ENCODE measurements at places on chromosomes 12 and 14. TPM values are rescaled to one million over a fixed set of nuclear protein-coding genes. Genes with fewer than 3 reads are reported as not detected.

GRCh38 chr12:5908251-5908650, 36.8 kb downstream of the ANO2 start:
- no peaks in the 10 kb centered on the region for H3K36me3 ChIP-seq
- DNase-seq: no peak
- H3K4me3 ChIP-seq: no peak overlapping the region
- H3K27me3 ChIP-seq: peaks cover 4% of the 10 kb centered on the region

DNA sequence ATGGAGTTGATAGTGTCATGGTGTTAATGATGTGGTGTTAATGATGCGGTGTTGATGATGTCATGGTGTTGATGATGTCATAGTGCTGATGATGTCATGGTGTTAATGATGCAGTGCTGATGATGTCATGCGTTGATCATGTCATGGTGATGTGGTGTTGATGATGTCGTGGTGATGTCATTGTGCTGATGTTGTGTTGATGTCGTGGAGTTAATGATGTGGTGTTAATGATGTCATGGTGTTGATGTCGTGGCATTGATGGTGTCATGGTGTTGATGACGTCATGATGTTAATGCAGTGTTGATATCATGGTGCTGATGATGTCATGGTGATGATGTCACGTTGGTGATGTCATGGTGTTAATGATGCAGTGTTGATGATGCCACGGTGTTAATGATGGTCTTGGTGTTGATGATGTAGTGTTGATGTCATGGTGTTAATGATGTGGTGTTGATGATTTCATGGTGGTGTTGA, 49.1 kb upstream of the RIMBP2 start:
- H3K27ac ChIP-seq: no peak overlapping the region
- H3K36me3 ChIP-seq: no peaks in the 10 kb centered on the region
- DNase-seq: peak; percentile 45
- H3K4me1 ChIP-seq: peaks cover 8% of the 10 kb centered on the region

DNA sequence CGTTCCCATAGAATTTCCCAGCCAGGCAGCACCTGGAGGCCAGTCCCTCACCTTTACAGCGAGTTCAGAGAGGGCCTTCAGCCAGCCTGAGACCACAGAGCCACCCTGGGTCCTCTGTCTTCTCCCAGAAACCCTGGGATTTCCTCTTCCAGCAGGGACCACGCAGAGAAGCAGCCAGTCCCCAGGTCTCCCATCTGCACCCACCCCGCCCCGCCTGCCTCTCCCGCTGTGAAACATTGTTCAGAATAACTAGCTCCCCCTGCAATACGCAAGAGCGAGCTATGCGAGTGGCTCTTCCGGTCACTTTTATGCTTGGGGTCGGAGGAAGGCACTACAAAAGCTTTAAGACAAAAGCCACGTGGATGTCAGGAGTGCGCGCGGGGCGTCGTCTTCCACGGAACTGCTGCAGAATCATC, 77.8 kb downstream of the SERPINA3 start:
- no peaks in the 10 kb centered on the region for H3K36me3 ChIP-seq
- no peaks in the 10 kb centered on the region for H3K4me1 ChIP-seq
- H3K27ac ChIP-seq: no peak overlapping the region
- DNase-seq: no peak

DNA sequence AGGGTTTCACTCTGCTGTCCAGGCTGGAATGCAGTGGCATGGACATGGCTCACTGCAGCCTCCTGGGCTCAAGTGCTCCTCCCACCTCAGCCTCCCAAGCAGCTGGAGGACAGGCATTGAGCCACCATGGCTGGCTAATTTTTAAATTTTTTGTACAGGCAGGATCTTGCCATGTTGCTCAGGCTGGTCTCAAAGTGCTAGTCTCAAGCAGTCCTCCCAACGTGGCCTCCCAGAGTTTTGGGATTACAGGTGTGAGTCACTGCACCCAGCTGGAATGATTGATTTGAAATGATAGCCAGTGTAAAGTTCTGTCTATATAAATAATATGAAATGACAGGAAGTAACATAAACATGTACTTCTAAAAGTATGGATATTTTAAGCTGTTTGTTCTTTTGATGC, 172.7 kb downstream of the FUT8 start:
- H3K36me3 ChIP-seq: peaks cover 4% of the 10 kb centered on the region
- no peak for DNase-seq
- H3K27ac ChIP-seq: no peak overlapping the region
- no peak overlapping the region for H3K4me3 ChIP-seq

Gene RHNO1
- 80.2 TPM for total RNA-seq

- H3K4me1 ChIP-seq: no peaks in the 10 kb centered on the region
- no peaks in the 10 kb centered on the region for H3K36me3 ChIP-seq
- H3K27me3 ChIP-seq: peaks cover 8% of the 10 kb centered on the region
- no peak for DNase-seq
Measured at GRCh38 chr12:119157978-119158377, 20.8 kb upstream of the HSPB8 start.

GRCh38 chr14:90722590-90722989, 93.6 kb downstream of the TTC7B start:
- no peaks in the 10 kb centered on the region for H3K36me3 ChIP-seq
- H3K4me3 ChIP-seq: no peak overlapping the region
- H3K27ac ChIP-seq: no peak overlapping the region
- no peaks in the 10 kb centered on the region for H3K4me1 ChIP-seq
- no peak for DNase-seq

DNA sequence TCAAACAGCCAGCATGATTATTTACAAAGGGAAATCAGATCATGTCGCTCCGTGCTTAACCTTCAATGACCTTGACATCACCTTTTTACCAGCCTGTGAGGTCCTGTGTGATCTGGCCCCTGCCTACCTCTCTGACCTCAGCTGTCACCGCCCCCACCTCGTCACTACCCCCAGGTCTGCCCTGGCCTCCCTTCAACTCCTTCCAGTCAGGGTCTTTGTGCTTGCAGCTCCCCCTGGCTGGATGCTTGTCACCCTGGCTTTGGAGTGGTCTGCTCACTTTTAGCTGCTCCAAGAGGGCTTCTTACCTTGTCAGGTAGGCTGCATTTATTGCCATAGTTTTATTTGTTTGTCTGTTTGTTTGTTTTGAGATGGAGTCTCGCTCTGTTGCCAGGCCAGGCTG, 8.2 kb upstream of the MAX start:
- no peak overlapping the region for H3K4me3 ChIP-seq
- H3K27ac ChIP-seq: no peak overlapping the region
- no peak for DNase-seq
- no peaks in the 10 kb centered on the region for H3K27me3 ChIP-seq
- H3K36me3 ChIP-seq: no peaks in the 10 kb centered on the region

- H3K4me3 ChIP-seq: no peak overlapping the region
- H3K27me3 ChIP-seq: no peaks in the 10 kb centered on the region
- peak overlapping the region; percentile 87 for H3K27ac ChIP-seq
- H3K4me1 ChIP-seq: peaks cover 47% of the 10 kb centered on the region
Measured at GRCh38 chr14:69715725-69716477, 51.0 kb upstream of the SRSF5 start.

Gene IL22
- total RNA-seq: 6.4 TPM

DNA sequence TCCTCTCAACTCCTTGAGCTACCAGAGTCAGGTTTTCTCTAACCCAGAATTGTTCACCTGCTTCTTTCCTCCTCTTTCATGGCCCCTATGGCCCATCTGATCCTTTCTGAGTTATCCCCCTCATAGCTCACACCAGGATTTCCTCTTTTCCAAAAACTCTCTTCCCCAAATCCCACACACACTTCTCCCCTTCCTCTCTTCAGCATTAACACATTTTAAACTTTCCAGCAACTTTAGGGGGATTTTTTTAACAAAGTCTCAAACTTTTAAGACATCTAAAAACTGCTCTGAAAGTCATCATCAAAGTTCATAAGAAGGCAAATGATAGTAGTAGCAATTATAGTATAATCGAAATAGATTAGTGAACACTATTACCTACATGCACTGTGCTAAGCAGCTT, 7.9 kb downstream of the OR10P1 start:
- H3K27ac ChIP-seq: no peak overlapping the region
- DNase-seq: no peak
- no peaks in the 10 kb centered on the region for H3K27me3 ChIP-seq
- no peaks in the 10 kb centered on the region for H3K36me3 ChIP-seq
- no peak overlapping the region for H3K4me3 ChIP-seq

- H3K4me1 ChIP-seq: peaks cover 25% of the 10 kb centered on the region
- H3K27me3 ChIP-seq: peaks cover 10% of the 10 kb centered on the region
- H3K4me3 ChIP-seq: no peak overlapping the region
Measured at GRCh38 chr12:542395-543113, 82.8 kb downstream of the B4GALNT3 start.

GRCh38 chr12:115375186-115375991, 691.4 kb upstream of the TBX3 start:
- H3K4me3 ChIP-seq: no peak overlapping the region
- H3K36me3 ChIP-seq: no peaks in the 10 kb centered on the region
- no peaks in the 10 kb centered on the region for H3K4me1 ChIP-seq
- no peak for DNase-seq
- H3K27ac ChIP-seq: no peak overlapping the region
- no peaks in the 10 kb centered on the region for H3K27me3 ChIP-seq

- no peak overlapping the region for H3K27ac ChIP-seq
- H3K36me3 ChIP-seq: no peaks in the 10 kb centered on the region
- peaks cover 2% of the 10 kb centered on the region for H3K4me1 ChIP-seq
- DNase-seq: no peak
- H3K4me3 ChIP-seq: no peak overlapping the region
- peaks cover 17% of the 10 kb centered on the region for H3K27me3 ChIP-seq
Measured at GRCh38 chr12:131115766-131116467, 162.2 kb downstream of the ADGRD1 start.

DNA sequence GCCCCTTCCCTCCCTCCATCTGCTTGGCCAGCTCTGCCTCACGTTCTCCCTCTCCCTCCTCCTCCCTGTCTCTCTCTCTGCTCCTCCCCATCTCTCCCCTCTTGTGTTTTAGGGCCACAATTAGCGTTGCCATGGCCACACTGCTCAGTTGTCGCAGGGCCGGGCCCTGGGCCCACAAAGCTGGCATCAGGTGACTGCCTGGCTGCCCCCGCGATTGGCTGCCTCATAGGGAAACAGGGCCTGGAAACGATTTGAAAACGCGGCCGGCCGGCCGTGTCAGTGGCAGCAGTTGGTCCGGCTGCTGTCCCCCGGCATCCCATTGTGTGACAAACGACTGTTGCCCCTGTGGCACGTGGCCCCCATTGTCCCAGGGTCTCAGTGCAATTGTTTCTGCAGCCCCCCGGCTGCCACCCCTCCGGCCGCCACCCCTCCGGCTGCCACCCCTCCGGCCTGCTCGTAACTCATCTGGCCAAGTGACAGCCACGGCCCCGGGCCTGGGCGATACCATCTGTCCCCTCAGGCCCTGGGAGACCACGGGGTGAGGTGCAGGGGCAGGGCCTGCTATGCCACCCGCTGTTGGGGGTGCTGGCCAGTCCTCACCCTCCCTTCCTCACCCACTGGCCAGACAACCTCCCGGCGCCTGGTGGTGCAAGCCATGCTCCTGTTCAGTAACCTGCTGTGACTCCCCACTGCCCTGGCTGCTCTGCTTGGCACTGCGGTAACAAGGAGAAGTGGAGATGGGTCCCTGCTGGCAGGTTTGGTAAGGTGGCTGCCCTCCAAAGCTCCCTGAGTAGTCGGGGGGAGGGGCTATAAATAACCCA, 17.4 kb downstream of the FOXN4 start:
- H3K4me1 ChIP-seq: no peaks in the 10 kb centered on the region
- H3K4me3 ChIP-seq: no peak overlapping the region
- peaks cover 27% of the 10 kb centered on the region for H3K27me3 ChIP-seq
- H3K36me3 ChIP-seq: no peaks in the 10 kb centered on the region

- peaks cover 4% of the 10 kb centered on the region for H3K36me3 ChIP-seq
- peaks cover 8% of the 10 kb centered on the region for H3K4me1 ChIP-seq
- H3K27me3 ChIP-seq: no peaks in the 10 kb centered on the region
- H3K4me3 ChIP-seq: no peak overlapping the region
- no peak overlapping the region for H3K27ac ChIP-seq
Measured at GRCh38 chr12:51234530-51234929, 4.1 kb upstream of the DAZAP2 start.

- H3K27me3 ChIP-seq: no peaks in the 10 kb centered on the region
- DNase-seq: no peak
- no peaks in the 10 kb centered on the region for H3K4me1 ChIP-seq
Measured at GRCh38 chr14:82724316-82724715, 1190.7 kb upstream of the SEL1L start.

DNA sequence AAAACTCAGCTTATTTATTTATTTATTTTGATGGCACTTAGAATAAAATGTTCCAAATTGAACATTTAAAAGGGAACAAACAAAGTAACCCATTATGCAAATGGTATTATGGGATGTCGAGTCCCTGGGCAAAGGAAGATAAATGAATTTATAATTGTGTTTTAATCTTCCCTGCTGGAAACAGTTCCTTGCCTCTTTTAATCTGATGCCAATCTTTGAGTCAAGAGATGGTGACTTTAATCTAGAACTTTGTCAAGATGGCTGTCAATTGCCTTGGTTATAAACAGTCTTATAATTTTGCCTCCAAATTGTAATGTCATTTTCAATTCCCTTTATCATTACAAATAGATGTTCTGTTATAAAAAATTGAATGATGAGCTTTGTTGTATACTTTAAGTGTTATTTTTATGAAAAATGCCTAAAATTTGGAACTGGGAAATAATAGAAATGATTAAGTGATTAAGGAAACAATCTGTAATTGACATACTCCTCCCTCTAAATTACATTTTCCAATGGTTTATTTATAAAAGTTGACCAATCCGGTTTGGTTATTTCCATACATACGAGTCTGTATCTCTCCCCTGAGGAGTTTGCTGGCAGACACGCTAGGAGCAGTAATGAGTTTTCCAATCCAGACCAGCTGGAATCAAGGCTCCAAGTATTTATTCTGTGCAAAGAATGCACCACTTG, 134.9 kb upstream of the FRMD6 start:
- H3K27me3 ChIP-seq: peaks cover 2% of the 10 kb centered on the region
- no peak overlapping the region for H3K4me3 ChIP-seq
- H3K4me1 ChIP-seq: no peaks in the 10 kb centered on the region
- H3K27ac ChIP-seq: no peak overlapping the region
- no peak for DNase-seq

Gene HSPA2
- total RNA-seq: 6.7 TPM

DNA sequence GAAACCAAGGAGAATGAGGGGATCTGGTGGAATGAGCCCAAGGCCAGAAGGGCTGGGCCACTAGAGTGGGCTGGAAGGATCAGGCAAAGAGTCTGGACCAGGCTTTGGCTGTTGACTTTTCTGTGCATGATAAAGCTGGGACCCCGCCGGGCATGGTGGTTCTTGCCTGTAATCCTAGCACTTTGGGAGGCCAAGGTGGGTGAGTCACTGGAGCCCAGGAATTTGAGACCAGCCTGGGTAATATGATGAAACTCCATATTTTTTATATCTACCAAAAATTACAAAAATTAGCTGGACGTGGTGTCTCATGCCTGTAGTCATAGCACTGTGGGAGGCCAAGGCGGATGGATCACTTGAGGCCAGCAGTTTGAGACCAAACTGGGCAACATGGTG, 393 bp upstream of the KLHL33 start:
- H3K4me1 ChIP-seq: peaks cover 9% of the 10 kb centered on the region
- DNase-seq: no peak
- H3K4me3 ChIP-seq: no peak overlapping the region
- H3K27ac ChIP-seq: no peak overlapping the region
- H3K27me3 ChIP-seq: no peaks in the 10 kb centered on the region
- H3K36me3 ChIP-seq: no peaks in the 10 kb centered on the region

GRCh38 chr14:22265319-22266141, 323.5 kb downstream of the DAD1 start:
- no peak overlapping the region for H3K4me3 ChIP-seq
- DNase-seq: no peak
- H3K4me1 ChIP-seq: no peaks in the 10 kb centered on the region
- no peaks in the 10 kb centered on the region for H3K27me3 ChIP-seq
- H3K36me3 ChIP-seq: no peaks in the 10 kb centered on the region
- H3K27ac ChIP-seq: no peak overlapping the region

Gene NUAK1
- total RNA-seq: 0.05 TPM
